Glutamatergic neuron (in vitro differentiated cells): ENCODE measurements at places on chromosomes 16 and 17. TPM values are rescaled to one million over a fixed set of nuclear protein-coding genes. Genes with fewer than 3 reads are reported as not detected.

- no peak for DNase-seq
These were observed 11.2 kb downstream of the PIK3R5 start for GRCh38 chr17:8954339-8954738.

DNA sequence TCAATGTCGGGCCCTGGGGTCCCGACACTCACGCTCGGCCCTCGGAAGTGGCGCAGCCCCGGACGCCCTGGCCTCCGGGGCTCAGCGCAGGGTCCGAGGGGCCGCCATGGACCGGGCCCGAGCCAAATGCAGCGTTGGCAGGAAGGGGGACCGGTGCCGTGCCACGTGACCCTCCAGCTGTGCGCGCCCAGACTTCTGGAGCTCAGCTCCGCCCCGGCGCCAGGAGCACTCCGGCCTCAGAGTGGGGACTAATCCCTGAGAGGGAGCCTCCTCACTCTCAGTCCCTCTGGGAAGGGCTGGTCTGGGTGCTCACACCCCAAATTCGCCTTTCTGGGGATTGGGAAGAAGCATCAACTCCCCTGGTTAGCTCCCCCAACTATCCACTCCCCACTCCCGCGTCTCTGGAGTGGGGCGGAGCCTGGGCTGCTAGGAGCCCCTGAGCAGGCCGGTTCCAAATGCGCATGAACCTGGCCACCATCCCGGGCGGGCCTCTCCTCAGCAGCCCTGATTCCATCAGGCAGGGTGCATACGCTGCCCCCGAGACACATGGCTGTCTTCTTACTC lies at the start of gene B3GNT9:
Gene B3GNT9, minus strand, starts transcription at position 166 of the 564 bp plus-strand sequence. CDS start 513 bp downstream, outside the sequence.
- DNase-seq = peak; percentile 41

DNA sequence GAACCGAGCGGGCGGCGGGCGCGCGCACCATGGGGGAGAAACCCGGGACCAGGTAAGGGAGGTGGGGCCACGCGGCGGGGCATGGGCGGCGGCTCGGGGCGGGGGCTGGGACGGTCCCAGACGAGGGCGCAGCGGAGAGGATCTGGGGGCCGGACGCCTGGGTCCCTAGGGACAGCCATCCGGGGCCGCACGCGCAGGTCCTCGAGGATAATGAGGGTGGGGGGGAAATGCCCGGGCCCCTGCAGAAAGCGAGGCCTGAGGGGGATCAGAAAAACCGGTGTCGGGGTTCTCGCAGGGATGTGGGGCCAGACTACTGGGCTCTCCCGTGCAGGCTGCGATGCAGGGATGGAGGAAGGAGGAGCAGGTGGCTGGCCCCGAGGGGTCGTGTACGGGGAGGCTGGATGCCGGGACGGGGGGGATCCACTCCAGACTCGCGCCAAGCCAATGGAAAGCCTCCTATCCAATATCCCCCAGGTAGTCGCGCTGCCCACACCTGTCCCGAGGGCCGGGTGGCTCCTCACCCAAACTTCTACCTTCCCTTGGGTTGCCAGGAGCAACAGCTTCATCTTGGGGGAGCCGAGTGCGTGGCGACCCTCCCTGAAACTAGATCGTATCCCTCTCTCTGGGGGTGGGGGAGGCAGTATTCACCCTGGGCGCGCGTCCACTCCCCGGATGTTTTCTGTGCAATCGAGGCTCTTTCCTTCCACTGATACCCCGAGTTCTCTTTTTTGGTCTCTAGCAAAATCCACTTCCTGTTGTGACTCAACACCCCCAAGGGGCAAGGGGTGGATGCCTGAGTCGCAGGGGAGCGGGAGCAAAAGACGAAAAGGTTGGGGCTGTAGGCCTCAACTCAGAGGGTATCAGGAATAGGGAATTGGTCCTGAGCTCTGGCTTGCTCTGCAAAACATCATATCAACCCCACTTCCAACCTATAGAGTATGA lies 532 bp downstream of the ARRB2 start:
- peak; percentile 51 for DNase-seq

GRCh38 chr17:83091257-83092141 lies 12.1 kb downstream of the METRNL start:
- DNase-seq = no peak

- no peak for DNase-seq
These were observed 124.2 kb downstream of the CDK5R1 start for GRCh38 chr17:32610943-32611342.

GRCh38 chr17:80008848-80009247 lies 26.8 kb downstream of the TBC1D16 start:
- DNase-seq = no peak

DNA sequence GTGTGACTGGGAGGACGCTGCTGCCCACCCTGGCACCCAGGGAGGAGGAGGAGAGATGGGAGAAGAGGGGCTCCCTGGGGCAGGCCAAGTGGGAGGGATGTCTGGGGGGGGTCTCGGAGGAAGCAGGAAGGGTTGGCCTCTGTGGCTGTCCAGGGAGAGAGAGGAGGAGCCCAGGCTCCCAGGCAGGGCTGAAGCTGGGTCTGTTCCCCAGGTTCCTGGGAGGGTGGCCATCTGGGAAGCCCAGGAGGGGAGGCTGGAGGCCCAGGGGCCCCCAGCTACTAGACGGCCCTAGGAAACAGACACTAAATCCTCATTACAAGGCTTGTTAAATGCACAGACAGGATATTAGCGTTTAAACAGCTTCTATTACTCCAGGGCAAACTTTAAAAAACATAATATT lies 139.8 kb downstream of the ENGASE start:
- DNase-seq = no peak

The KCNAB3 gene
- total RNA-seq = 12.3 TPM

GRCh38 chr16:11668623-11669379 lies 546 bp downstream of the SNN start:
- DNase-seq = peak; percentile 61

DNA sequence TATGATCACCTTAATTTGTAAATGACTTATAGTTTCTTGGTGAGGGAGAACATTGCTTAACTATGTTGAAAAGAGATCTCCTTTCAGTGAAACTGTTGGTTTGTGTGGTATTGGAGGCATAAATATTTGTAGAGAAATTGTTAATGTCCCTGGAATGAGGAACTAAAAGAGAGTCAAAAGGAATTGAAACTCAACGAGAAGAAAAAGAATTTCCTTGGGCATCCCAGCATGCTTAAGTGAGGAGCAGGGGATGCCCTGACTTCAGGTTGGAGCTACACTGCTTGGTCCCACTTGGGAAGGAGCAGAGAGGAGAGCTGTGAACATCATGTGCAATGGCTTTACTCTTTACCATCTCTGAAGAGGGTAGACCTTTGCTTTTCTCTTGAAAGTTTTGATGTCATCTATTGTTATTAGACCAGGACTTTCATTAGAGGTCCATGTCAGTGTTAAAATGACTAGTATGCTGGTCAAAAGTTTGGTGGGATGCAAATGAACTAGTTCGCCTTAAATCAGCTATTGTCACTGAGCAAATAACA lies 21.7 kb downstream of the KRT23 start:
- DNase-seq = no peak

The C17orf113 gene
- 2.4 TPM for total RNA-seq

DNA sequence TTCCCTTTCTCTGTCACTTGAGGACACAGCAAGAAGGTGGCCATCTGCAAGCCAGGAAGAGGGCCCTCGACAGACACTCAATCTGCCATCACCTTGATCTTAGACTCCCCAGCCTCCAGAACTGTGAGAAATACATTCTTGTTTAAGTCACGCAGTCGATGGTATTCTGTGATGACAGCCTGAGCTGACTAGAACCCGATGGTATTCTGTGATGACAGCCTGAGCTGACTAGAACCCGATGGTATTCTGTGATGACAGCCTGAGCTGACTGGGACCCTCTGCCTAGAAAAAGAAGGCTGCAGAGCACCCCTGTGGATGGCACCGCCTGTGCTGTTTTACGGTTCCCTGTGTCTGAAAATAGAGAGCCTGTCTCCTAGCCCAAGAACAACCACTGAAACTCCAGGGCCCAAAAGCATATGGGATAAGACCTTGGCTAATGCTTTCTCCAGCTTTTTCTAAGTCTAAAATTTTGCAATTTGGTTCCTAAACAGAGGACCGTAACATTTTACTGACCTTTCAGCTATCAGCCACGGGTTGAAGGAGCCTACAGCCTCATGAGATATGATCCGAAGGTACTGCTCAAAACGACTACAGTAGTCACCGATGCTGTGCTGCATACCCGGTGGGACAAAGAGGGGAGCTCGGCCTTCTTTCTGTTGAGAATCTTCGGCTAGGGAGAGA lies 33.1 kb upstream of the PITPNM3 start:
- DNase-seq = no peak

DNA sequence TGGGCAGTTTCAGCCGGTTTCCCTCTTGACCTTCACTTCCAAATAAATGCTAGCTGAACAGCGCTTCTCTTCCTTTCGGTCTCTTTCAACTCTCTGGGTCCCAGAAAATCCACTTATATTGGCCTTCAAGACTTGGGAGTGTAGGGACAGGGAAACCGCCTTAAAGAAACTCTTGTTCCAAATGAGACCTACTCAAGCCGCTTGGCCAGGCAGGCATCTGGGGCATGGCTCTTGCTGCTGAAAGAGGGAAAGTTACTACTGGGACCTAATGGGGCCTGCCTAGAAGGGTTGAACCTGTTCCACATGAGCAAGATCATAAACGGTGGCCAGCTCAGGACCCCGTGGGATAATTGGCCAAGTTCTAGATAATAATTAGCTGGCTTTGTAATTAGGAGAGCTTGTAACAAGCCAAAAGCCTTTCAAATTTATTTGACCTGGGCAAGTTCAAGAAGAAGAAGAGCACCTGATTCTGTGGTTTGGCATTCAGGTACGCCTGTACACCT lies 13.2 kb downstream of the CDH1 start:
- DNase-seq = no peak

DNA sequence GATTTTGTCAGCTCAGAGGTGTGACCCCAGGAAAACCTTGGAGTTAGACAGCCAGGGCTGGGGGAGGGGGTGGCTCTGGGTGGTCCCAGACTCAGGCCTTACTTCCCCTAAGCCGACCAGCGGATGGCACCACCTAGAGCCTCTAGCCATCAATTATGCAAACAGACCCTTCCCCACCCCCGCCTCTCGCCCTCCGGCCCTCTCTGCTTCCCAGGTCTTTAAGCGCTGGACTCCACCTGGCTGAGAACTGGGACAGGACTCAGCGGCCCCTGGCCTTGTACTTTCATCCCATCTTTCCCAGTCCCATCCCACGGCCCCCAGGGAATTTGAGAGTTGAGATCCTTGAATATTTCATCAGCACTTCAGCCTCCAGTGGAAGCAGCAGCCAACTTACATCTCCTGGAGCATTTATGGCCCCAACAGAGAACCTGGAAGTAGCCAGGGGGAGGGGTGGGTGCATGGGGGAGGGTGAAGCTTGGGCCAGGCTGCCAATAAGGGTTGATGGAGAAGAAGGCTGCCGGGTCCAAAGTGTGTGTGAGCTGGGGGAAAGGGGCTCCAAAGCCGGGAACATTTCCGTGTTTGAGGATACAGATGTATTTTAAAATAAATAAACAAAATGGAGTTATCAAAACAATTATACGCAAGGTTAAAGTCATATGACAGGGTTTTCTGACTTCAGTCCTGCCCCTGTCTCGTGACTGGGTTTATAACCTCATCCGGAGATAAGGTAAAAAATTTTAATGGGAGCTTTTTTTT lies 7.5 kb upstream of the JUP start:
- DNase-seq = no peak

DNA sequence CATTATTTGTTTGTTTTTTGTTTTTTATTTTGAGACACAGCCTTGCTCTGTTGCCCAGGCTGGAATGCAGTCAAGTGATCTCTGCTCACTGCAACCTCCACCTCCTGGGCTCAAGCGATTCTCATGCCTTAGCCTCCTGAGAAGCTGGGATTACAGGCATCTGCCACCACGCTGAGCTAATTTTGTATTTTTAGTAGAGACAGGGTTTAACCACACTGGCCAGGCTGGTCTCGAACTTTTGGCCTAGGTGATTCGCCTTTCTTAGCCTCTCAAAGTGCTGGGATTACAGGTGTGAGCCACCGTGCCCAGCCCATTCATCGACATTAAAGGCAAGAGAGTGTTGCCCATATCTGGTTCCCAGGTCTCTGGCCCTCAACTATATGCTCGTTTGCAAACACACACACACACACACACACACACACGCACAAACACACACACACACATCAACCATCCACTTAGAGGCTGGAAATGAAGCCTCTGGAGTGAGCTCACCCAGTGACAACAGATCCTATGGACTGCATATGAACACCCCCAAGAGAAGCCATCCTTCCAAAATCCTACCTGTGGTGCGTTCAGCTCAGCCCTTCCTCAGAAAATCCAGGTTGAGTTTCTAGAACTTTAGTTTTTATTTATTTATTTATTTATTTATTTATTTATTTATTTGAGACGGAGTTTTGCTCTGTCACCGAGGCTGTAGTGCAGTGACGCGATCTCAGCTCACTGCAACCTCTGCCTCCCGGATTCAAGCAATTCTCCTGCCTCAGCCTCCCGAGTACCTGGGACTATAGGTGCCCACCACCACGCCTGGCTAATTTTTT lies 12.3 kb upstream of the SEPHS2 start:
- no peak for DNase-seq

DNA sequence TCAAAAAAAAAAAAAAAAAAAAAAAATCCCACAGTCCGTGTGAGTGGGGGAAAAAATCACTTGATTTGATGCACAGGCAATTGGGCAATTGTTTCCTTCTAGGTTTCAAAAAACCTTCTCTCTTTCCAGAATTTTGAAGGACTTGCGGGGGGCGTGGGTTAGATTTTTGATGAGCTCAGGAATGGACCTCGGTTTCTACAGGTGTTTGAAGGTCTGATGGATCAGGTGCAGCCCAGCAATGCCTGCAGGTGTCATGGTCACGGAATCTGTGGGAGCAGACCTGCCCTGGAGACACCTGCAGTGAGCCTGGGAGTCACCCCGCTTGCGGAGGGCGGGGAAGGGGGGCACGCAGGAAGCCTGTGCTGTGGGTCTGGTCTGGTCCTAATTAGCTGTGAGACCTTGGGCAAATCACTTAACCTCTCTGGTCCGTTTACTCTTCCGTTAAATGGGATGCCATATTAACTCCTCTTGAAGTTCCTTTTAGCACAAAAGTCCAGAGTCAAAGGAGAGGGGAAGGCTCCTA lies 174.2 kb downstream of the IRF8 start:
- DNase-seq = no peak

GRCh38 chr16:12096828-12097522 lies 120.4 kb downstream of the SNX29 start:
- peak; percentile 35 for DNase-seq

GRCh38 chr17:58667934-58668597 lies 23.8 kb downstream of the TEX14 start:
- DNase-seq = no peak

- DNase-seq = no peak
These were observed 51.3 kb downstream of the FTO start for GRCh38 chr16:53755026-53755910.
